ENCODE measurements at places on chromosomes 2 and 18. TPM values are rescaled to one million over a fixed set of nuclear protein-coding genes. Genes with fewer than 3 reads are reported as not detected.

GRCh38 chr2:58920001-58920400 lies 678.9 kb upstream of the FANCL start:
- DNase-seq: no peak

- DNase-seq: no peak
These were observed 80.2 kb downstream of the CDH20 start for GRCh38 chr18:61413396-61413795.

- no peak for DNase-seq
These were observed 246.0 kb downstream of the PARD3B start for GRCh38 chr2:204791230-204791629.

DNA sequence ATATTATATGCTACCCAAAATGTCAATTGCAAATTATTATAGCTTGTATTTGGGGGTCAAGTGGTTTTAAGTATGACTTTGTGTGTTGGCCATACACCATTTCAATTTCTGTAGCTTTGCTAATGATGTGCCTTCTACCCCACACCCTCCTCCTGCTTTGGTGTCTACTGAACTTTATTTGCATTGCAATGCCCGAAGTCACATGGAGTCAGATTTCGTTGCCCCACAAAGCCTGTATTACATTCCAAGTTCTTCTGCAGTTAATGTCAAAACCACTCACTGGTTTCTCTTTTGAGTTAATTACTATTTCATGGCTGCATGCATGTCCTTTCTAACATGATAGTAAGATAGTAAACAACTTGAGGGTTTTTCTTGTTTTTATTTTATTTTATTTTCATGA lies 528.9 kb downstream of the RIT2 start:
- no peak for DNase-seq

Gene HRH4
- polyA plus RNA-seq: not detected
